ENCODE measurements at places on chromosomes 6 and 20.

- no peak for DNase-seq
Observed at GRCh38 chr6:33165581-33166258, 26.5 kb downstream of the COL11A2 start.

- DNase-seq, result no peak
Observed at GRCh38 chr6:34384321-34385153, 7.9 kb downstream of the NUDT3 start.

- DNase-seq, result no peak
Observed at GRCh38 chr20:6605055-6605935, 162.2 kb upstream of the BMP2 start.

DNA sequence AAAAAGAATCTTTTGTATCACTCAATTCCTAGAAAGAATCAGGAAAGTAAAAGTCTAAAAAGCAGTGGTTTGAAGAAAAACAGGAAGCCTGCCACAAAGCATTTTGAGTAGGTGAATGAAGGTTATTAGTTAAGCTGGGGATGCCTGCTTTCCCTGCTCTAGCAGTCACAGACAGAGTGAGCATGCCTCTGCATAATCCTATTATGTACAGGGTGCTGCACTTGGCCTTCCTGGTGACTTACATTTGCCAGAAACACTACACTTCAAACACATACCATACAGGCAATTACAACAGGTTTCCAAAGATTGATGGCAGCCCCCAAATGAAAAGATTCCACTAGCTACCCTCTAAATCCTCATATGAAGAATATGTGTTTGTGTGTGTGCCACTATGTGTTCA is 130.8 kb downstream of the TPBG start:
- no peak for DNase-seq

DNA sequence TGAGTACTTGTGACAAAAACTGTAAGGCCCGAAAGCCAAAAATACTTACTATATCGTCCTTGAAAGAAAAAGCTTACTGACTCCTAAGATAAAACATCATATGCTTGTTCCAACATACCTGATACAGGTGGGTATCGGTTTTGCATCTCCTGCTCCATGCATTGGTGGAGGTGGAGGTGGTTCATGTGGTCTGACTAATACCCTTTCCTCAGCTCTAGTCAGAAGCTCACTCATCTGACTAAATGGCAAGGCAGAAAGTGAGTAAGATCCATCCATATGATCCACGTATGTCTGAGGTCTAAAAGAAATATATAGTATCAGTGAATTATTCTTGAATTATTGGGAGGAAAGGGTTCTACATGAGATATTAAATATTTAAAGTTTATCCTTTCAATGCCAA is 76.2 kb downstream of the WASF1 start:
- no peak for DNase-seq

DNA sequence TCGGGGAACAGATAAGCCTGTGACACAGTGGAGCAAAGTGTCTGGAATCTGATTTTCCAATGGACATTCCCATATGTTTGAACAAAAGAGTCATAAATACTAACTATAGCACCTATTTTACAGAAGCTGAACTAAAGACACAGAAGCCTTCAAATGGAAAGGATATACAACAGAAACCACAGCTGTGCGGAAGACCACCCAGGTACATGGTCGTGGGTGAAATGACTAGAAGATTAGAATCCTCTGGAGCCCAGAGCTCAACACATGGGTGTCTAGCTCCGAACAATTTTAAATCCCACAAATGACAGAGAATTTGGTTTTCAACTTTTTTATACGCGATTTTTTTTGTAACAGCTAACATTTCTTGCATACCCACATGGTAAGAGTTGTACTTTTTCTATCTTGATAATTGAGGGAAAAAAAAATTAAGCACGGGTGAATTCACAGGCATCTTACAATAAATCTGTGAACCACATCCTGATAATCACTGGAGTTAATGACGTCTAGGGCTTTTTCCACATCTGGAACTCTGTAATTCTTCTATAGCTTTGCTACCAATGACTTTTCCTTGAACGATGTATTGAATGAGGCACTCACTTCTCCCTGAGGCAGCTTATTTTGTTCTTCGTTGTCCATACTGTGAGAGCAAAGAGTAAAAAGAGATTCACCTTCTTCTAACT is 271.1 kb upstream of the AGPAT4 start:
- no peak for DNase-seq

Data from CD4-positive, alpha-beta T cell treated with Interleukin-6 for 4 hours (primary cell).